ENCODE measurements at places on chromosomes 4 and X. TPM values are rescaled to one million over a fixed set of nuclear protein-coding genes. Genes with fewer than 3 reads are reported as not detected.

DNA sequence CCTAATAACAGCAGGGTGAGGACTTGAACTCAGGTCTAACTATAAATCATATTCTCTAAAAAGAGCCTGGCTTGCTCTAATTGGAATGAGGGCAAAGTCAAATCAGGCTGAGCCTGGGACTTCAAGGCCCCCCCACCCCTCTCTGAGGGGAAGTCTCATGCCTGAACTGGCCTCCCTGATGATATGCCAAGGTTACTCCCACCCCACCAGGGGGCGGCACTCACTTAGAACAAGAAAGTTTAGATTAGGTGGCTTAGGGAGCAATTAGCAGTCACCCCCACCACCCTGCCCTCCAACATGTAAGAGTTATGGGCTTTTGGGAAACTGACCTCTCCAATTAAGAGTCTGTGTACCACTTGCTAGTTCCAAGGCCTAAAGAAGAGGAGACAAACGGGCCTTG is 2.7 kb downstream of the FOXO4 start:
- peak; percentile 52 for DNase-seq

Gene GJB1
- not detected for total RNA-seq

Gene FAM241A
- 3.0 TPM for total RNA-seq

GRCh38 chr4:157808796-157809383 is 363.9 kb downstream of the GASK1B start:
- no peak for DNase-seq

- DNase-seq, result no peak
These were observed 364.4 kb upstream of the EPHA5 start for GRCh38 chr4:66034671-66035070.

DNA sequence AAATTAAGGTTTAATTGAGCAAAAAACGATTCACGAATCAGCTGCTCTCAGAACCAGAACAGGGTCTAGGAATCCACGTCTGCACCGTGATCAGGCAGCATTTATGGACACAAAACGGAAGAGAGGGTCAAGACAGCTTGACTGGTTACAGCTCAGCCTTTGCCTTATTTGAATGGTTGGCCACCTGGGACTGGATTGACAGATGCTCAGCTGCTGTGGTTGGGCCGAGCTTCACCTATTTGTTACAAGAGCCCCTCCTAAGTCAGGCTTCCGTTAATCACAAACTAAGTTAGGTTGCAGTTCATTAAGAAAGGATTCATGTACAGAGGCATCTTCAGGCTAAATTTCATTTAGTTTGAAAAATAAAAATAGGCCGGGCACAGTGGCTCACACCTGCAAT is 50.6 kb upstream of the MAN2B2 start:
- no peak for DNase-seq

Gene MAML3
- 3.2 TPM for total RNA-seq

DNA sequence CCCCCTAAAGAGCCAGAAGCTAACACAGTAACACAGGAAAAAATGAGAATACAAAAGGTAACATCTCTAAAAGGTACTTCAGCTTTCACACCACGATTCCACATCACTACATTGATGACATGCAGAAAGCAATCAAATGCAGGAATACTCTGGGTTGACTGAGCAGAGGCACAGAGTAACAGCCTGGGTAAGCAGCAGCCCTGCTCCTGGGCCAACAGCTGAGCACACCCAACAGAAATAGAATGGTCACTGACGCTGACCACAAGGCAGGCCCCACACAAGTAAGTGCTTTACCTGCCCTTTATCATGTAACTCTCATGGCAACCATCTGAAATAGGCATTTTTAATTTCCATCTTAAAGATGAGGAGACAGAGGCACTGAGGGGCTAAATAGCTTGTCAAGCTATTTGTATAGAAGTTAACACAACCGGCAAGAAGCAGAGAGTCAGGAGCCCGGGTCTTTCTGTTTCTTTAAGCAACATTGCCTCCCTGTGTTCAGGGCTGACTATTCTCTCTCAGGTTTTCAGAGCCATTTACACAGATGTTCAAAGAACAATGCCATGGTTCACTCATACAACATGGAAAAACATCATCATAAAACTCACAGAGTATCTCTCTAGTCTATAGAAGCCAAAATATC is 168.9 kb downstream of the ZNF674 start:
- peak; percentile 74 for DNase-seq

Gene CTSO
- total RNA-seq, result 5.0 TPM

- peak; percentile 1 for DNase-seq
These were observed 135.7 kb downstream of the CNKSR2 start for GRCh38 chrX:21509912-21510311.

- DNase-seq, result no peak
These were observed 55.3 kb upstream of the TMPRSS11F start for GRCh38 chr4:68184923-68185322.

Gene CXorf49
- not detected for total RNA-seq

GRCh38 chr4:82276332-82276640 is 97.5 kb downstream of the HNRNPD start:
- no peak for DNase-seq

Gene CXCL11
- total RNA-seq, result 0.10 TPM

DNA sequence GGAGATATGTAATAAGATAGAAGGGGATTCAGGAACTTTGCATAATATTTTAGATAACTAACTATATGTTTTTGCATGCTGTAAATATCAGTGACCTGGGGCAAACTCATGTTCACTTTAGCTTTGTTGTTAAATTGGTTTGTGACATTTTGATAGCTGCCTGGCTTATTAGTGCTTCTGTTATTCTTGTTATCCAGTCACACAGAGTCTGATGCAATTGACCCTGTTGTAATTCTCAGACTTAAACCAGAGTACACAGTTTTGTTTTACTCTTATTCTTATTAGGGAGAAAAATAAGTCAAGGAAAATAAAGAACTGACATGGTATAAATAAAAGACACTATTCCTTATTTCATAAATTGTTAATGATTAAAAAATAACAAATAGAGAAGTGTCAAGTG is 516.7 kb upstream of the SLIT2 start:
- no peak for DNase-seq

Gene DMP1
- total RNA-seq, result not detected

DNA sequence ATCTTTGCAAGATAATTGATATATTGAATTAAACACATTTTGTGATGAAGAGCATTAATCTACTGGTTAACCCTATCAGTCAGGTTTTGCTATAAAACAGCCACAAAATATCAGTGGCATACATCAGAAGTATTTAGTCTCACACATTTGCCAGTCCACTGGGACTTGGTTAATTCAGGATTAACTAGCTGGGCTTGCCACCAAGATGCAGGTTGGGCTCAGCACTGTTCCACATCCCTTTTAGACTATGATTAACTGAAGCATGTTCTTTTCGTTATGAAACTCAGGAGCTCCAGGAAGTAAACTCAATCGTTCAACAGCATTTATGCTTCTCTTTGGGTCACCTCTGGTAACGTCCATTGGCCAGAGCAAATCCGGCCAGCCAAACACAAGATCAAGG is 538.1 kb upstream of the HS3ST1 start:
- DNase-seq, result no peak

Gene GABRE
- total RNA-seq, result 2.3 TPM

DNA sequence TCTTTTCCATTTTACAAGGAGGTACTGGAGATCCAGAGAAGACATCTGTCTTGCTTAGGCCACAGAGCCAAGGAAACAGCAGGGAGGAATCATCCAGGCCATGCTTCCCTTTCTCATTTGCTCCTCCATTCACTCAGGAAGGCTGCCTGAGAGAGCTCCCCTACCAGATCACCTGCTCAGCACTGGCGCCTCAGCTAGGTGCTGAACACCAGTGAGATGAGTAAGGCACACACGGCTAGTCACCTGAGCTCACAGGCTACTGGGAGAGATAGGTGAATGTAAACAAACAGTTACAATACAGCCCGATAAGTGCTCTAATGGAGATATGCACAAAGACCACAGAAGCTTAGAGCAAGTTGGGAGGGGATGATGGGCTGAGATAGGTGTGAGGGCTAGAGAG is 149.8 kb upstream of the ARHGEF9 start:
- no peak for DNase-seq

DNA sequence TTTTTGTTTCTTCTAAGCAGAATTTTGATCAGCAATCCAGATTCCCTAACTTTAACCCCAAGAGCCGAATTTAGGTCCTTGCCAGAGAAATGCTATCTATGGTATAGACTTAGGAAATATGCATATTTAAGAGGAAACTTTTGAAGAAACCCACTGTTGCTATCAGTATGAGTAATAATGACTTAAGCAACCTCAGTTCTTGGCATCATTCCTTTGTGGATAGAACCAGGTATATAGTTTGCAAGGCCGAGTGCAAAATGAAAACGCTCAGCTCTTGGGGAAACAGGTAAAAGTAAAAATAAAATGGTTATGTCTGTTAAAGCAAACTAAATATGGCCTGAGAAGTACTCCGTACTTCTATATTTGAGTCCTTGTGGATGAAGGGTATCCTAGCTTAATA is 78.1 kb downstream of the ARSF start:
- DNase-seq, result no peak

DNA sequence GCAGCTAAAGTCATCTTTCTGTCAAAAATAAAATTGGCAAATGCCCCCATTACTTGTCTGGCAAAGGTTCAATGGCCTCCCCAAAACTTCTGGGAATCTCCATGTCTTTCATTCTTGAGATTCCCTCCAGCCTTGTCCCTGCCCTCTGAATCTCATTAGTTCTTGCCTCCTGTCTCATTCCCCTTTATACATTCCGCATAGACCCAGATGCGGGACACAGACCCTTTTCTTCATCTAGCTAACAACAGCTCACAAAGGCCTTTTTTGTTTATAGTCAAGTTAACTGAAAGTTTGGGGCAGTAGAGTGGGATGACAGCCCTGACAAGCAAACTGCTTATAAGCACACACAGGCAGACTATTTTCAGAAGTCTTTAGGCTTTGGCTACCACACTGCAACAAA is 306.1 kb upstream of the FAM241A start:
- DNase-seq, result peak; percentile 35

DNA sequence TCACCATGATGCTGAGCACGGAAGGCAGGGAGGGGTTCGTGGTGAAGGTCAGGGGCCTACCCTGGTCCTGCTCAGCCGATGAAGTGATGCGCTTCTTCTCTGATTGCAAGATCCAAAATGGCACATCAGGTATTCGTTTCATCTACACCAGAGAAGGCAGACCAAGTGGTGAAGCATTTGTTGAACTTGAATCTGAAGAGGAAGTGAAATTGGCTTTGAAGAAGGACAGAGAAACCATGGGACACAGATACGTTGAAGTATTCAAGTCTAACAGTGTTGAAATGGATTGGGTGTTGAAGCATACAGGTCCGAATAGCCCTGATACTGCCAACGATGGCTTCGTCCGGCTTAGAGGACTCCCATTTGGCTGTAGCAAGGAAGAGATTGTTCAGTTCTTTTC is 4.0 kb downstream of the HNRNPH2 start:
- no peak for DNase-seq

Data from RPMI7951 (cell line).